ENCODE measurements at places on chromosomes 1 and 21.

- no peak for DNase-seq
Measured at GRCh38 chr1:93963585-93963984, 54.4 kb upstream of the GCLM start.

- DNase-seq = no peak
Measured at GRCh38 chr21:29798840-29799239, 141.0 kb downstream of the GRIK1 start.

DNA sequence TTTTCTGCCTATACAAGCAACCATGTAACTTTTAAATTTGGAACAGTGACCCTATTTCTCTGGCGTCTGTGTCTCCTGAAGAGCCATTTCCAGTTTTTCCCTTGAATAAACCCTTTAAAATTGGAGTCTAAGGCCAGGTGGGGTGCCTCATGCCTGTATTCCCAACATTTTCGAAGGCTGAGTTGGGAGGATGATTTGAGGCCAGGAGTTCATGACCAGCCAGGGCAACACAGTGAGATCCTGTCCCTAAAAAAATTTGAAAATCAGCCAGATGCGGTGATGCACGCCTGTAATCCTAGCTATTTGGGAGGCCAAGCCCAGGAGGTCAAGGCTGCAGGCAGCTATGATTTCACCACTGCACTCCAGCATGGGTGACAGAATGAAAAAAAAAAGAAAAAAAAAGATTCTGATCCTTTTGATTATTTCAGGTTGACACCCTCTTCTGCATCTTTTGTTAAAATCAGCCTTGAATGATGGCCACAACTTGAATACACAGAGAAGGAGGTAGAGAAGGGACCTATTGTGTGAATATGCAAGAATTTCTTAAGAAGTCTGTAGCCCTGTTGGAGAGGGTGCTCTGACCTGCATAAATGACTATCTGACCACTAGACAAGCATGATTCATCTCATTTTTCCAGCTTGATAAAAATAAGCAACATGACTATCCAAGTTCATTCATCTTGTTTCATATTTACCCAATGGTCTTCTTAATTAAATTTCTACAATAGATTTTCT is 40.2 kb upstream of the PARP1 start:
- DNase-seq = no peak

DNA sequence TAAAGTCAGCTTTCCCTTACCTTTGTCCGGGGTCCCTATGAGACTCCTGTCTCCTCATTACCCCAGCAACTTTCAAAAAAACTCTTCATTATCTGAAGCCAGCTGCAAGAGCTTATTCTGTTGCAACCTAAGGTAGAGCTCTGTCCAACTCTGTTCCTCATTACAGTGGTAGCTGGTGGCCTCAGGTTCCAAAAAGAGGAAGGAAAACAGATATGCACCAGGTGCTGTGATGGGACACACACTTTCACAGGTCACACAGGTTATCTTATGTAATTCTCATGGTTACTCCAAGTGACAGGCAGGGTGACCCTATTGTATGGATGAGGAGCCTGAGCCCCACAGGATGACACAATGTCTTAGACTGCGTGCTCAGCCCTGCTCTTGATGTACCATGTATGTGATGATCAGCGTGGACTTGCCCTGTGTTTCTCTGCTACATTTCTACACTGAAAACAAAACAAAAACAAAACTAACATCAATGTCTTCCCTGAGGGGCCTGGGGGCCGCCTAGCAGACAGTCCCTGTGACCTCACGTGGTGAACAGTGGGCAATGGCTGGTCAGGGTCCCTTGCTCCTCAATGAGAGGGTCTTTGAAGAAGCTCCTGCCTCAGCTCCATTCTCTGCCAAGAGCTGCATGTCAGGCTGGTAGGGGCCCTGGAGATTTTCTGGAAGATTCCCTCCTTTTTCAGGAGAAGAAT is 9.7 kb upstream of the TENT5C start:
- DNase-seq = no peak

DNA sequence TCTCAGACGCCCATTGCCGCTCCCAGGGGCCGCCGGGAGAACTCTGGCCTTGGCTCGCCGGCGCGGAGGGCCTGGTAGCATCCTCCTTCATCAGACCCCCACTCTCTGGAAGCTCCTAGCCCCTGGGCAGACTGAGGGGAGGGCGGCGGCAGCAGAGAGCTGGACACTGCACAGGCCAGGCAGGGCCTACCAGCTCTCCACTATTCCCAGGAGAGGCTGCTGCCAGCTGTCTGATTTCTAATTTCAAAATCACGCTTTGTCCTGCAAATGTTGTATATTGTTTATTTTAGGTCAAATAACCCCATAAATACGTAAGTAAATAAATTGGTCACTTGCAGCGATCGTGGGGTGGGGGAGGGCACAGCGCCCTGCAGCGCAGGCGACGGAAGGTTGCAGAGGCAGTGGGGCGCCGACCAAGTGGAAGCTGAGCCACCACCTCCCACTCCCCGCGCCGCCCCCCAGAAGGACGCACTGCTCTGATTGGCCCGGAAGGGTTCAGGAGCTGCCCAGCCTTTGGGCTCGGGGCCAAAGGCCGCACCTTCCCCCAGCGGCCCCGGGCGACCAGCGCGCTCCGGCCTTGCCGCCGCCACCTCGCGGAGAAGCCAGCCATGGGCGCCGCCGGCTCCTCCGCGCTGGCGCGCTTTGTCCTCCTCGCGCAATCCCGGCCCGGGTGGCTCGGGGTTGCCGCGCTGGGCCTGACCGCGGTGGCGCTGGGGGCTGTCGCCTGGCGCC is at the start of gene MTARC1:
Gene MTARC1, plus strand, starts transcription at position 577 of the 732 bp plus-strand sequence. Its CDS starts 32 bp downstream, at position 609.
- no peak for DNase-seq

DNA sequence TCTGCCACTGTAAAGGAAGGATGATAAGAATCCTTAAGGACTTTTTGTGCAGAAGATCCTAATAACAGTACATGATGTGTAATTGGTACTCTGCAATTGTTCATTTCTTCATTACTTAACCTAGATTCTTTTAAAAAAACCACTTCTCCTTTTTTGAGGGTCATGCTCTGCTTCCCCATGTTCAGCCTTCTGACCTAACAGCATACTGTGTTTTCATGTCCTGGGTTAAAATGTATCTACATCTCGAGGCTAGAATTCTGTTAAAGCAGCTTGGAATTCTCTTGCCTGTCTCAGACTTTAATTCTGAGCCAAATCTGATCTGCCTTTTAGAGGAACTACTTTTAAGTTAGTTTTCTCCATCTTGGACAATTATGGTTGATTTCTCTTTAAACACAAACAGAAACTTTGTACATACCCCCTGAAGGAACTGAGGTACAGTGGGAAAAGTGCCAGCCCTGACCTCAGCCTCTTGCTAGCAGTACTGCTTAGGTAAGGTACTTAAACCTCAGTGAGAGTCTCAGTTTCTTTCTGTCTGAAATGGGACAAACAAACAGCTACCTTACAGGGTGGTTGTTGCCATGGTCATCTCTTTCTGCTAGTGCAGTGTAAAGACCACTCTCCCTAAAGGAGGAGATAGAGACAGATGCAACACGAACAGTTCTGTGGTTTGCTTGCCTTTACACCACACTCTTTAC is 103.2 kb upstream of the DYNLT5 start:
- DNase-seq = no peak

DNA sequence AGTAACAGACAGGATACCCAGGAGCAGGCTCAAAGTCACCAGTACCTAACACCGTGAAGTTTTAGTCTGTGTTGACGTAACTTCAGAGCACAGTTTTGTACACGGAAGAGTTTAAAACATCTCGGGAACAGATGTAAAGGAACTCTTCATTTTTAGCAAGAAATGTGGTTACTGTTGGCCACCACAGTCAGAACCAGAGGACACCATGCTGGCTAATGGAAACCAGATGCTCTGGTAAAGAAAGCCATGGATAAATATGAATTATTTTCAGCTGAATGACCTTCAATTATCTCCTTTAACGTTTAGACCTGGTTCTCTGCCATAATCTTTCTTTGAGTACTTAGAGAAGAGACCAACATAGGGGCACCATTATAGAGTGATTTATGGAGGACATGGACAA is 115.9 kb downstream of the NTMT2 start:
- DNase-seq = no peak

DNA sequence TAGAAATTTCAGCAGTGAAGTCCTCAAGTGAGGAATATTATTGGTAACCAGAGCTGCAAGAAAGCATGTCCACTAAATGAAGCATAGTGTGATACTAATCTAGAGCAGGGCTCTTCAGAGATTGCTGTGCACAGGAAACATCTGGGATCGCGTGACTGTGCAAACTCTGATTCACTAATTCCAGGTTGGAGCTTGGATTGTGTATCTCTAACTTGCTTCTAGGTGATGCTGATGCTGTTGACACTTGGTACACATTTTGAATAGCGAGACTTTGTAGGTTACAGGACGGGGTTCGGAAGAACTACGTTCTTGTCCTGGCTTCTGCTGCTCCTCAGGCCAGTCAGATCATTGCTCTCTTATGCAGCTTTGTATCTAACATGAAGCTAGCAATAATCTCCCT is 66.5 kb downstream of the PRRX1 start:
- no peak for DNase-seq

DNA sequence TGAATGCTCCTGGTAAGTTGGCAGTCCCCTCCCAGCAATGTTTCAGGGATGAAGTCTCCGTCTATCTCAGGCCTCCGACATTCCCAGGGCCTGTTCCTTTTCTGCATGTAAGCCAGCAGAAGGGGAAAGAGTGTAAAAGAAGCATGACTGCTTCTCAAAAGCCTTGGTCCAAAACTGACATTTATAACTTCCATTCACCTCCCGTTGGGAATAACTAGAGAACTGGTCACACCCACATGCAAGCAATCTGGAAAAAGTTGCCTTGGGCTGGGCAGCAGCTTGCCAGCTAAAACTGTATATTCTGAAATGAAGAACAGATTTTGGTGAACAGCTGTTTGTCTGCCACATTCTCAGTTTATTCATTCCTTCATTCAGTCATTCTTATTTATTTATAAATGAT is 24.2 kb upstream of the NPL start:
- no peak for DNase-seq

GRCh38 chr1:153793973-153794615 is 18.9 kb downstream of the SLC27A3 start:
- DNase-seq = no peak

- DNase-seq = no peak
Measured at GRCh38 chr1:159941141-159941540, 4.3 kb downstream of the IGSF9 start.

DNA sequence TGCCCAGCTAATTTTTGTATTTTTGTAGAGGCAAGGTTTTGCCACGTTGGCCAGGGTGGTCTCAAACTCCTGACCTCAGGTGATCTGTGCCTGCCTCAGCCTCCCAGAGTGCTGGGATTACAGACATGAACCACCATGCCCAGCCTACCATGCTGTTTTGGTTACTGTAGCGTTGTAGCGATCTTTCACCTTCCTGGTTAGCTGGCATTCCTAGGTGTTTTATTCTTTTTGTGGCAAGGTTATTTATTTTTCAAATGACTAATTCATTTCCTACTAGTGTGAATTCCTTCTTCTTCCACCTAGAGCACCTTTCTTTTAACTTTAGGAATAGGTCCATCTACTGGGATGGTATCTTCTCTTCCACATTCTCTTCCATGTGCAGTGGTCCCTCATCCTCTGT is 29.3 kb downstream of the TMEM200B start:
- no peak for DNase-seq

DNA sequence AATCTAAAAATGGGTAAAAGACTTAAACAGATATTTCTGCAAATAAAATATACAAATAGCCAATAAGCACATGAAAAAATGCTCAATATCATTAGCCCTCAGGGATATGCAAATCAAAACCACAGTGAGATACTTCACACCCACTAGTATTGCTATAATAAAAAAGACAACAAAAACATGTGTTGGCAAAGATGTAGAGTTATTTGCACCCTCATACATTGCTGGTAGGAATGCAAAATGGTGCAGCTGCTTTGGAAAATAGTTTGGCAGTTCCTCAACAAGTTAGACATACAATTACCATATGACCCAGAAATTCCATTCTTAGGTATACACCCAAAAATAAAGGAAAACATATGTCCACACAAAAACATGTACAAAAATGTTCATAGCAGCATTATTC is 30.2 kb downstream of the ZZZ3 start:
- DNase-seq = no peak

GRCh38 chr21:29737186-29737585 is 202.6 kb downstream of the GRIK1 start:
- DNase-seq = no peak

- DNase-seq = no peak
Measured at GRCh38 chr1:32525053-32525452, 14.2 kb upstream of the ZBTB8A start.

DNA sequence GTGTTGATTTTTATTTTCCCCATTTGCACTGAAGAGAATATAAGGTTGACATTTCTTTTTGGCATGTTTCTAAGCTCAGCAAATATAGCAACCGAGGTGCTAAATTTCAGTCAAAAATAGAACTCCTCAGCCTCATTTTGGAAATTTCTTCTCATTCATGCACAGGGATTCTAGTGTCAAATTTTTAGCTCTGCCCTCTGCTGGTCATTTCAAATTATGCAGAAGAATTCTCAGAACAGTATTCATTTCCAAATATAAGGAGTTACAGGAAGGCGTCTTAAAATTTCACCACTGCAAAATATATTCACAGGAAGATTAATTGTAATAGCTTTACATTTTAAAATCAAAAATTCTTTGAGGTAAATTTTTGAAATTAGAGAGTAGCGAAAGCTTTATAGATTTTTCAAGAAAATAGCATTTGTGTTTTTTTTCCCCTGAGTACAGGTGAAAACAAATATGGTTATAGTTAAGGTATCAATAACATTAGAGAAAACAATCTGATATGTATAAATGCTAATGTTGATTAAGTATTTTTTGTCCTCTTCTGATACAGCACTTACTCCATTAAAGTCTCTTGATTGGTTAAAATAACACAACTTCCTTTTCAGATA is 57.9 kb downstream of the FMN2 start:
- no peak for DNase-seq
